ENCODE measurements at places on chromosomes 13 and 19.

- DNase-seq = no peak
Observed at GRCh38 chr13:104614361-104615145, 1548.3 kb upstream of the SLC10A2 start.

DNA sequence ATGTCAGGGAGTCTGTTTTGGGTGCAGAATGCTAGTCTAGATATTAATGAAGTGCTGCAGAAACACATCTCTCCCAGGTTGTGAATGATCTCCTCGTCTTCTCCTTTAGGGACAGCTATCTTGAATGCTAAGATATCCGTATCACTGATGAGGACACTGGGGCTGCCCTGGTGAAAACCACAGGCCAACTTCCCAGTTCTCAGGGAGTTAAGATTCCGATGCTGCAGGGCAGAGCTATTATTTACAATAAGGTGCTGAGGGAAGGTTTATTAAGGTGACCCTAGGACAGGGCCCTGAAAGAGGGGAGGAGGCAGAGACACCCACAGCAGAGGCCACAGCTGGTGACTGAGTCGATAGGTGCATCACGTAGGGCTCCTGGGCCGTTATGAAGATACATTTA, 66.1 kb downstream of the TNFRSF19 start:
- DNase-seq = no peak

DNA sequence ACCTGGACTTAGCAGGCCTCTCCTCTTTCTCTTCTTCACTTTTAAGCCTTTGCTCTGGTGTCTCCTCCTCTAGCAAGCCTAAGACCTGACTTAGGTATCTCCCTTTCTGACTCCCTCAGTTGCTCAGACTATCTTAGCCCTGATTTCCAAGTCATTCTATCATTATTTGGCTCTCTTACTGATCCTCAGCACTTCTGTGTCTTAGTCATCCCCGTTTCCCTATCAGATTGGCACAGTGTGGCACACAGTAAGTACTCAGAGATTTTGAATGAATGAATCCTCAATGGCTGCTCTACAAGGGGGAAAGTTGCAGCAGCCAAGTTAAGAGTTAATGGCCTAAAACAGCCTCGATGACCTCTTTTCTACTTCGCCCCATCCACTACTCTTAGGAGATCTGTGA, 8.2 kb downstream of the KCTD12 start:
- no peak for DNase-seq

DNA sequence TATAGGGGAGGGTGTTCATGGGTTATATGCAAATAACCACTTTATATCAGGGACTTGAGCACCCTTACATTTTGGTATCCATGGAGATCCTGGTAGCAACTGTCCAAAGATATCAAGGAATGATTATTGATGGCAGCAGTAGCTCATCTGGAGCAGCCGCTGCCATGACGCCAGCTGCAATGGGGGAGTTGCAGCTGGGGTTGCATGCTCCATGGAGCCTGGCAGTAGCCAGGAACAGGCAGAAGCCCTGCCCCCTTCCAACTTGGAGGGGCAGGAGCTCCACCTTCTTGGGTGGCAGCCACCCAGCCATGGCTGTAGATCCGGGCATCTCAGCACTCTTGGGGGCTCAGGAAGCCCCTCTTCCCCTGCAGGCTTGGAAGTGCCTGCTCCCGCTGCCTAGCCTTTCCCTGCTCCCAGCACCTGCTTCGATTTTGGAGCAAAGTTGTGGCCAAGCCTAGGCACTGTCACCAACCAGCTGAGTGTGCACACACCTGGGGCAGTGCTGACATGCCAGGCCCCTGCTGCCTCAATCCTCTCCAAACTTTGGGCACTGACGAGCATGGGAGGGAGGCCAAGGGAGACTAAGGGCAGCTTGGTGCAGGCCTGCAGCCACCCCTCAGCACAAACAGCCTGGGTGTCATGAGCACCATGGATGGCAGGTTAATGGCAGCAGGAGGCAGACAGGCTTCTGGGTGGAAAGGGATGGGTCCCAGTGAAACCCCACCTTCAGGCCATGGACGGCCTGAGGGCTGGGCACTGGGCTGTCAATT, 235.6 kb upstream of the CSNK1A1L start:
- no peak for DNase-seq

GRCh38 chr13:73429701-73430100, 370.9 kb downstream of the KLF5 start:
- no peak for DNase-seq

DNA sequence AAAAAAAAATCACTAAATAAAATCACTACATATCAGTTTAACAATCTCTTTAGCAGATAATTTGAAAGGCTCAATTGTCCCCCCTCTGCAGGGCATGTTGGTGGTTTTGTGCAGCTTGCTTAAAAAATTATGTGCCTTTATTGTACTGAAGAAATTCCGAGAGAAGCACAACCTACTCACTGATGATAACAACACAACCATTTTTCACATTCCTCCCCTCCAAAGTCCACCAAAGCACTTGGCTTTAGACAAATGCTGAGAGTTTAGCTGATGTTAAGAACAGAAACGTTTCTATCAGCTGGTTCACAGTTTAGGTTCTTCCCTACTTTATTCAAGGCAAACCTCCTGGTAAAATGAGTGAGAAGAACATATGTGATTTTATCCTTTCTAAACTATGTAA, 923 bp downstream of the DOCK9 start:
- DNase-seq = no peak

- no peak for DNase-seq
Observed at GRCh38 chr19:2099054-2099501, 2.4 kb downstream of the IZUMO4 start.

DNA sequence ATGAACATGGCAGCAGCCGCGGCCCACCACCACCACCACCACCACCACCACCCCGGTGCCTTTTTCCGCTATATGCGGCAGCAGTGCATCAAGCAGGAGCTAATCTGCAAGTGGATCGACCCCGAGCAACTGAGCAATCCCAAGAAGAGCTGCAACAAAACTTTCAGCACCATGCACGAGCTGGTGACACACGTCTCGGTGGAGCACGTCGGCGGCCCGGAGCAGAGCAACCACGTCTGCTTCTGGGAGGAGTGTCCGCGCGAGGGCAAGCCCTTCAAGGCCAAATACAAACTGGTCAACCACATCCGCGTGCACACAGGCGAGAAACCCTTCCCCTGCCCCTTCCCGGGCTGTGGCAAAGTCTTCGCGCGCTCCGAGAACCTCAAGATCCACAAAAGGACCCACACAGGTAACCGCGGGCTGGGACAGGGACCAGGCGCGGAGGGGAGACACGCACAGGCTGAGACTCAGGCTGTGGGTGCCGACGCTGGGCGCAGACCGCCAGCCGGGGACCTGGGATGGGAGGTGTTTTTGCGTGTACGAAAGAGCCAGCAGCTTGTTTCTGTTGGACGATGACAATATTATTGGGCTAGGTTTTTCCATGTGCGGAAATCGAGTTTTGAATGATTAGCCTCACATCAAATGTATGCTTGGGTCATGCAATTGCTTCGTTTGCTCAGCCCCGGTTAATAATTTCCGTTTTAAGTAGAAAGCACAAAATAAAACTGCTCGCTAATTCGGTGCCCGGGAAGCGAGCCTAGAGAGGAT, 1.3 kb downstream of the ZIC2 start:
- DNase-seq = no peak

DNA sequence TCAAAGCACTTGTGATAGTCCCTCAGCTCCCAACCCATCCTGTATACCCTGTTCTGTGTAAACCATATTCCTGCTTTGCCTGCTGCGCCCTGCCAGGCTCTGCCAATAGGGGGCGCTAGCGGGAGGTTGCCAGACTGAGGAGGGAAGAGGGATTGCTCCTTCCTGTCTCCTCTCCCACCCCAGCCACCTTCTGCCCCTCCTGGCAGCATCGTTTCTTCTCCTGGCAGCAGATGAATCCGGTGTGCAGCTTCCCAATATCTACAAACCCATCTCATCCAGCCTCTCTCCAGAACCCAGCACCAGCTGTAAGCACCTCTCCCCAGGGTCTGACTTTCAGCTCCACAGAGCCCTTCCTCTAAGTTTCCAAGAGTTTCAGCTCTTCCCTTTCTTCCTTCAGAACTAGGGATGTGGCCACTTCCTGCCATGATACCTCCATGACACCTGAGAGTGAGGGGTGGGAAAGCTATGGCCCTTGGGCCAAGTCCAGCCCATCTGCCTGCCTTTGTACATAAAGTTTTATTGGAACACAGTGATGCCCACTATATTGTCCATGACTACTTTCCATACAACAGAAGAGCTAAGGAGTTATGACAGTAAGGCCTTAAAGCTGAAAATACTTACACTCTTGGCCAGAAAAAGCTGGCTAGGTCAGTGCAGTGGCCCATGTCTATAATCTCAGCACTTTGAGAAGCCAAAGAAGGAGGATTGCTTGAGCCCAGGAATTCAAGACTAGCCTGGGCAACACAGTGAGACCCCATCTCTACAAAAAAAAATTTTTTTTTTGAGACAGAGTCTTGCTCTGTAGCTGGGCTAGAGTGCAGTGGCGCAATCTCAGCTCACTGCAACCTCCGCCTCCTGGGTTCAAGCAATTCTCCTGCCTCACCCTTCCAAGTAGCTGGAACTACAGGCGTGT, 34.5 kb upstream of the ATP1A3 start:
- no peak for DNase-seq
